Cortex of kidney (tissue), 1 donor: ENCODE measurements at places on chromosomes 7 and 10.

GRCh38 chr7:139618482-139619366 lies 95.2 kb downstream of the CLEC2L start:
- no peak for DNase-seq

GRCh38 chr7:36346260-36346831 lies 43.3 kb upstream of the ANLN start:
- no peak for DNase-seq

DNA sequence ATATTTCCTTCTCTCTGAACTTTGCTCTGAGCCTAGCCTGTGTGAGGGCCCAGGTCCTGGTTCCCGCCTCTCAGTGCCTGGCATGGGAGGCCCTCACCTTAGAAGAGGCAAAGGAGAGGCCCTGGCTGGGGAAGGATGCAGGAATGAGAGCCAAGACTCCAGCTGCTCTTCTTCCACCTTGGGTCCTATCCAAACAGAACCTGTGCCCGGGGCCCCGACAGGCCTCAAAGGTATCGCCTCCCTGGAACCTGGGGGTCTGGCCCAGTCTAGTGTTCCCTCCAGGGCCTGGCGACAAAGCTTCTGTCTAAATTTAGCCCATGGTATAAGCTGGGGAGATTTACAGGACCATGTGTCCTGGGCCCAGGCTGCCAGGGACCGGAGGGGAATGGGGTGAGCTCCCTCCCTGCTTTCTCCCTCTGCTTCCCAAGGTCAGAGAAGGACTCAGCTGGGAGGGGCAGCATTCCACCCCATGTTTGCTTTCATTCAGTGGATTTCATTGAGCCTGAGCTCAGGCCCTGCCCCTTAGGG lies 12.0 kb upstream of the CRHR2 start:
- DNase-seq = no peak

- no peak for DNase-seq
These were observed 497.3 kb downstream of the INHBA start for GRCh38 chr7:41205600-41205999.

- DNase-seq = no peak
These were observed 917.9 kb downstream of the GRID1 start for GRCh38 chr10:85448716-85449115.

- no peak for DNase-seq
These were observed 49.7 kb upstream of the ADCY1 start for GRCh38 chr7:45524445-45524844.

DNA sequence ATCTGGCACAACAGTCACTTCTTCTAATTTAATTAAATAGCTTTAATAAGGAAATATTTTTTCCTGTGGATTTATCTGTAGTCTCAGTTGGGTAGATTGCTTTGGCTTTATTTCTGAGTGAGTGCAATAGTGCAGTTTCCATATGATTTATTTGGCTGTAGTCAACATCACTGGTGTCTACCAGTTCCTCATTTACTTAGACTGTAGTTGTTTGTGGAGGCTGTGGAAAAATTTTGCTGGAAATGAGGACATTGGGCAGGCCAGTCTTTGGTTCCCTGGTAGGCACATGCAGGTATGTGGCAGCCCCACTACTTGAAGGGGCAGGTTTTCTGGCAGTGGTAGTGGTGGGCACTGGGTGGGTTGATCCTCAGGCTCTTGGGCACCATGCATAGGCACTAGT lies 15.5 kb downstream of the TAS2R40 start:
- no peak for DNase-seq

GRCh38 chr10:29189256-29189655 lies 99.6 kb upstream of the LYZL1 start:
- DNase-seq = no peak

GRCh38 chr7:80868566-80868965 lies 50.3 kb downstream of the SEMA3C start:
- DNase-seq = no peak

DNA sequence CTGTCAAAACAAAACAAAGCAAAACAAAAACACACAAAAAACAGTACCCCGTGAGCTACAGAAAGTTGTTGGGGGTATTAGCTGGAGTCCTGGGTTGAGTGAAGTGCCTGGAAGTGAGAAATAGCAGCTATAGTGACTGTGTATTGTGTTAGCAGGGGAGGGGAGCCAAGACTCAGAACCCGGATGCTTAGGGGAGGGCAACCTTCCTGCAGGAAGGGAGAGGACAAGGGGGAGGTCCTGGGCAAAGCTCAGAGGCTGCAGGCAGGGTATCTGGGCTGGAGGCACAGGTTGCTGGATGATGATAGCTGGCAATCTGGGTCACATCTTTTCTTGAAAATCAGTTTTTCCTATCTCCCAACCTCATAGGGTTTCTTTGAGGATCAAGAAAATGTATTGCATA lies 75.8 kb upstream of the PARD3 start:
- DNase-seq = no peak
